IPS DF 6.9 (cell line): ENCODE measurements at places on chromosomes 12 and 14.

DNA sequence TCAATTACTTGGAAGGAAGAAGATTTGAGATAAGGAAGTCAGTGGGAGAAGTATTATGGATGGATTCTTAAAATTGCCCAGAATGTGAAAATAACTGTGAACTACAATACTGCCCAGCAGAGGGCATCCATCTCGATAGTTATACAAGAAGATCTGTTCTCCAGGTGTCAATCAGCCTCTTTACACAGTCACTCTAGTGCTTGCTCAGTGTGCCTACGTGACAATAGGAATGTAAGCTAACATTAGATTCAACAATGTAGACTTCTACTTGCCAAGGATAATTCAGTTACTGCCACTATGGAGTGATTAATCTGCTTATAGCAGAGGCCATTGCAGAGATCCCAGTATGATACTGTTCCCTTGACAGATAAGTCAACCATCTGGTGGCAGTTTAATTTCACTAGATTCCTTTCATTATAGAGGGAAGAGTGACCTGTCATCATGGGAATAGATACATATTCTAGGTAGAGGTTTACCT is 10.6 kb upstream of the MAP4K5 start:
- no peak for DNase-seq

DNA sequence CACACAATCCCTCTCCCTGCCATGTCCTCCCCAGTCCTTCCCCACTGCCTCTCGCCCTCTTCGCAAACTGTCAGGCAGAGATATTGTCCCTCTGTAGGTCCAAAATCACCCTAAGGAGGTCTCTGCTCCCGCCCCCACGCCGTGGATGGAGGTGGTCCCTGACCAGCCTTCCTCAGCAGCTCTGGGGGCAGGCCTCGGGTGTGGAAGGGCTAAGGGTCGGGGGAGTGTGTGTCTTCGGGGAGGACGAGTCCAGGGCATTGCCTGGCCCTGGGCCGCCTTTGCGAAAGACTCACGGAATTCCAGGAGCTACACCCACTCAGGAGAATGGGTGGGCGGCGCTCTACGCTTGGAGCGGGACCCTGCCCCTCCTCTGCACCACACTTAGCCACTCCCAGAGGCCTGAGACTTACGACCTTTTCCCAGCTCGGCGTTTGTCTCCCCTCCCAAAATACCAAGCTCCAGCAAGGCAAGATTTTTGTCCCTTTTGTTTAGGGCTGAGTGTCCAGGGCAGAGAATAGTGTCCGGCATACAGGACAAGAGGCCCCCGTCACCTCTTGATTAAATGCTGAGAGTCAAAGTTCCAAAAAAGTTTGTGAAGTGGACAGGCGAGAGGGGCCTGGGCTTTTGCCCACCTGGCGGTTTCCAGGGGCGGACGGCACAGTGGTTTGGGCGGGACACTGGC is 881 bp downstream of the PYGL start:
- no peak for DNase-seq

GRCh38 chr12:29287622-29288021 is 93.3 kb downstream of the ERGIC2 start:
- no peak for DNase-seq

DNA sequence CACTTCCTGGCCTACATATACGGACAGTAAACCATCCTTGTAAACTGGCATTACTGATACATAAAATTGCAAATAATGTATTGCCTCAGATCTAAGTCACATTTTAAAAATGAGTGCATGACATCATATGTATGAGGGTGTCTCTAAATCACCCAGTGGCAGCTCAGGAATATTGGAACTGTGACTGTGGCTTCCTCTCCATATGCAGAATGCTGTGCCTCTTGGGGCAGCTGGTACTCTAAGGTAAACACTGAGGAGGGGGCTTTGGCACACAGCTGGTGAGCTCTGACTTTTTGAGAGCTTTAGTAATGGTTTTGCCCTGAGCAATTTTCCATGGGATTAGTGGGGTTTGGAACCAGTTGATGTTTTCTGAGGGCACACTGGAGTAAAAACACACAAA is 263.7 kb downstream of the BMP4 start:
- DNase-seq, result no peak

DNA sequence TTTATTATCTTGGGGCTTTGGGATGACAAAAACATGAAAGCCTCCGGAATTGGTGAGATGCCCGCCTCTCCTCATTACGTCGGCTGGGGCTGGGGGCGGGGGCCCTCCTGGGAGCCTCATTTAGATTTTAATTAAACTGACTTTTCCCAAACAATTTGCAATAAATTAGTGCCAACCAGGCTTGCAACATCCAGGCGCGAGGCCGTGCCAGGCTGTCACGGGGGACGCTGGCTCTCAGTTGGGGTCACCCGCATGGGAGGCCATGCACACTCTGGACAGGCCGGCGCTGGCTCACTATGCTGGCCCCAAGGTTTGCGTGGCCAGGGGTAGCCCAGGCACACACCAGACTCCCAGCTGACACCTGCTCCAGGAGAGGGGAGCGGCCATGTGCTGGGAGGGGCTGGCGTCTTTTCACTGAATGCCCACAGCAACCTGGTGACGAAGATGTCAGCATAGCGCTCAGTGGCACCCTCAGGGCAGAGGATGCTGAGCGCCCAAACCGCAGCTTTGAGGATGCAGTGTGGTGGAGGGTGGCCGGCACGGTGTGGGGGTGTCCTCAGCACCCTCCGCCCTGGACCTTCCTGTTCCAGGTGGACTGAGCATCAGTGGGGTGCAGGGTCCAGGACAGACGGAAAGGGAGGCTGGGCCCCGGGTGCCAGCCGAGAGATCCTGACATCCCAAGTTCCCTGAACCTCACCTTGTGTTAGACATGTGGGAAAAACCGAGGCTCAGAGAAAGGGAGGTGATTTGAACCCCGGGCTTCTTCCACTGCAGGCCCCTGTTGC is 190.8 kb upstream of the C14orf180 start:
- DNase-seq, result no peak

- no peak for DNase-seq
These were observed 143.8 kb upstream of the VASH1 start for GRCh38 chr14:76617440-76617839.

GRCh38 chr12:27498149-27498548 is 25.9 kb upstream of the PPFIBP1 start:
- DNase-seq, result no peak

- DNase-seq, result no peak
These were observed 73.0 kb downstream of the RAD51B start for GRCh38 chr14:67892466-67893100.

GRCh38 chr12:51941011-51941581 is 10.4 kb upstream of the ACVR1B start:
- no peak for DNase-seq

DNA sequence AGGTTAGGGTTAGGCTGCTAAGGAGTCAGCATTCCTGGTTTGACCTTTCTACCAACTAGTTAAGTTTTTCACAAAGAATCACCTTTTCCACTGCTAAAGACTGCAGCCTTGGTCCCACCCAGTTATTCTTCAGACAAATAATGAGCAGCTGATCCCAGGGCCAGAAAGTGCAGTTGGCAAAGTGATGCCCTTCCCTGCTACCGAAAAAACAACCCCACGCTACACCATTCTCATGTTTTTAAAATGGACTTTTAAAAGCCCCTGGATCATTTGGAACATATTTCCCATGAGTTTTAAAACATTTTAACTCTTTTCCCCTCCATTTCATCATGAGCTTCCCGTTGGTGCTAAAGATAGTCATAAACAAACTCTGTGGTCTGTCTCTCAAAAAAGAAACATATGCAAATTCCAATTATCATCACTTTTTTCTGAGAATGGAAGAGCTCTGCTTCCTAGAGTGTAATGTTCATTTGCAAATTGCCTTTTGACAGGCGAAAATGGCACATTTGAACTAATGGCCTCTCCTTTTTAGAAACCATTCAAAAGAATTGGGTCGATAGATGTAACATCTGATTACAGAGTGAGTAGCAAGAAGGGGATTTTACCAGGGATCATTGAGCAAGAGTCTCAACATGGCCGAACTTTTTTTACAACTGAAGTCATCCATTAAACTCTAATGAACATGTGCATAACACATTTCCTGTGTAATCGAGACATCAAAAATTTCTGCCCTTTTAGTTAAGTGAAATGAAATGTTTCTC is 129.3 kb upstream of the RAP1B start:
- no peak for DNase-seq

DNA sequence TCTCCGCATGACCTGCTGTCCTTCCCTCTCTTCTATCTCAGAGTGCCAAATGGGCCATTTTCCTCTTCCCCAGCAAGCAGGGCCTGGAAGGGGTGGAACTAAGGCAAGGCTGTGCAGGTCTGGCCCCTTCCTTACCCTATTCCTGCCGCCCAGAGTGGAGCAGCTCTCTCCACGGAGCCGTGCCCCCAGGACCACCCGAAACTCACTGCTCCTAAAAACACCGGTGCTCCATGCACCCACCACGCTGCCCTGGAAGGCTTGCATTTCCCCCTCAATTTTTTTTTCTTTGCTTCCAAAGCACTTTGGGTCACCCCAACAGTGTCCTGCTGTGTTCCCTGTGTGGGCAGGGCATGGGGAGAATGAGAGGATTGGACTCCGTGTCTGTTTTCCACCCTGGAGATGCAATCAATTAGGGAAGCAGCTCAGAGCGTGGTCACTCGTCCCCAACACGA is 48.5 kb upstream of the MEG3 start:
- DNase-seq, result no peak

DNA sequence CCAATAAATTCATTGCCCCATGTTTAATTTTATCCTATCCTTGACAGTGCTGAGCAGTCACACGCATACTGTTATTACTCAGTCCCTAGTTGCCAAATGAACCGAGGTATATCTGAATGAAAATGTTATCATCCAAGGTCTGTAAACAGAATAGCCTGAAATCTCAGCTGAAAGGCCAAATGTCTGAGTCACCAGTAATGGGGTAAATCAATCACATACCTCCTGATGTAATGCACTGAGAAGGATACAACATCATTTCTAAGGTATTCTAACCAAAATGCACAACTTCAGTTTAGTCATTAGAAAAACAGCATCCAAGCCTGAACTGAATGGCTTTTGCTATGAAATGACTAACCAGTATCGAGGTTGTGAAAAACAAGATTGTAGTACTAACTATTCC is 228.6 kb downstream of the DPF3 start:
- no peak for DNase-seq

DNA sequence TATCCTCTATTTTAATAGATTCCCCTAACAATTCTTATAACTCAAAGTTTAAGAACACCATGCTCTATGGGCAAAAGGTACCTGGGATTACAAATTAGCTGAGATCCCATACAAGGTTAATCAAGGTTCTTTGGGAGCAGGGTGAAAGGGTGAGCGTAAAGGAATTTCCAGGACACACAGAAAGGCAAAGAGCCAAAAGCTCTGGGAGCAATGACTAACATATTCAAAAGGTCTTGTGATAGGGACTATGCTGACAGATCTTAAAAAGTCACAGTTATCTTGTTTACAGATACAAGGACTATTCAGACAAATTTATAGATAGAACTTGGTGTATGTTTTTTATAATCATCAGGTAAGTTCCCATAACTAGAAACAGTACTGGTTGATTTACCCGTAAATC is 19.5 kb upstream of the PPFIBP1 start:
- DNase-seq, result no peak

GRCh38 chr12:38384816-38385378 is 68.3 kb downstream of the ALG10B start:
- DNase-seq, result no peak

DNA sequence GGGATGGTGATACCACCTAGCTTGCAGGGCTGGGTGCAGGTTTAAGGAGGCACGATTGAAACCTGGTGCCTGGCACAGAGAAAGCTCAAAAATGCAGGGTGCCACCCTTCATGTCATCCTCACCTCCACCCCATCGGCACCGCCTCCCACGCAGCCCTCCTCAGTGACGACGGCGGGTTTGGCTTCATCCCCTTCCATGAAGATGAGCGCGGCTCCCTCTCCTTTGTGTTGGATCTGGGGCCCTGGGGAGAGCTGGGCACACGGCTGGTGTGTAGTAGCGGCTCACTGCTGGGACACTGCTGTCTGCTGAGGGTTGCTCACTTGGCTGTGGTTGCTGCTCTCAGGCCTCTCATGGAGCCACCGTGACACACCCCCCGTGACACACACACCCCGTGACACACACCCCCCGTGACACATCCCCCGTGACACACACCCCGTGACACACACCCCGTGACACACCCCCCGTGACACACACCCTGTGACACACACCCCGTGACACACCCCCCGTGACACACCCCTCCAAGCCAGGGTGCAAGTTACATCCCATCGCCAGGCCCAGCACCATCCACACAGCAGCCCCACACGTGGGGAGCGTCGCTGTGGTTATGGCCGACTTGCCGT is 42.9 kb upstream of the FZD10 start:
- no peak for DNase-seq

GRCh38 chr12:108573317-108573716 is 10.9 kb downstream of the ISCU start:
- no peak for DNase-seq

GRCh38 chr12:50050410-50051098 is 6.8 kb upstream of the ASIC1 start:
- DNase-seq, result no peak

DNA sequence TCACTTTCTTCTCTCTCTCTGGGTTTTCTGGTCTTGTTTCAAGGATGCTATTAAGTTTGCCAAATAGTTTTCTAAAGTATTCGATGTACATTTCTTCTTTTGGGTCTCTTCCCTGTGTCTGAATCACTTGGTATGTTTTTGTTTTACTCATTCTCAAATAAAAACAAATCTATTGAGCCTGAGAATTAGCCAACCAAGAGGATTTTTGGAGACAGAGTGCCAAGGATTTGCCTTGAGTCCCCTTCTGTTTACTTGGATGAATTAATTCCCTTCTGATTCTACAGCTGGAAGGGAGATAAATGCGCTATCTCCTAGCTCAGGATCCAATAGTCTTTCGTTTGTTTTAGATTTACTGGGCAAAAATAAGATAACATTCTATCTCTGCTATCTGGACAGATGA is 255.5 kb downstream of the SYT10 start:
- DNase-seq, result no peak

DNA sequence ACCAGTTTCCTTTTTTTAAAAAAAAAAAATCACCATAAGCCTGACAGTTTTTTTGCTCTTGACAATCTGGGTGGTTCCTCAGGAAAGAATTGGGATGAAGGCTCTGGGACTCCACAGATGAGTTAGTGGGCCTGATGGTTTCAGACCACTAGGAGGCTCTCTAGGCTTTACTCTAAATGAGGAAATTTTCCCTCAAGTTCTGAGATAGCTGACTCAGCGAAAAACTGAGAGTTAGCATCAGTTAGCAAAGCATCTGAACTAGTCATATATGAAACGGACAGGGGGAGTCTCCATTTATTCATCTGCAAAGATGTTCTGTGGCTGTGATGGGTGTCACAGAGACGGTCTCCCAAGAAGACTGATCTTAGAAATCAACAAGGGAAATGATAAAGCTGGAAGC is 314.3 kb upstream of the OR4E1 start:
- DNase-seq, result no peak
